ENCODE measurements at places on chromosomes 4 and X.

DNA sequence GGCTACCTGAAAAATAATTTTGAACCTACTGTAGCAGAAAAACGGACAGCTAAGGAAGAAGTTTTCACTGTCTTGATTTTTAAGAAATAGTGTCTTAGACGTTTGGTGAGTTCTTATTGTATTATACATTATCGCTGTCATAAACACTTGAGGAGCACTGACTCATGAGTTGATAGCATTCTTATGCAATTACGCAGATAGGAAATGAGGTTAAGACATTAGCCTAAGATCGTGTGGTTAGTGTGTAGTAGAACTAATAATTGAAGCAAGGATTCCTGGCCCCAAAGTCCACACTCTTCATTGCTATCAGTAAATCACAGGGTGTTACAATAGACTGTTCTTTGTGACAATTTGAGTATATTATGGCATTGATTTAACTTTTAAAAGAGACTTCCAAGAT, 238.1 kb downstream of the ARAP2 start:
- no peaks in the 10 kb centered on the region for H3K4me1 ChIP-seq
- no peak for DNase-seq
- no peaks in the 10 kb centered on the region for H3K27me3 ChIP-seq
- H3K36me3 ChIP-seq, result no peaks in the 10 kb centered on the region
- H3K4me3 ChIP-seq, result no peak overlapping the region
- no peak overlapping the region for H3K27ac ChIP-seq

GRCh38 chrX:101025126-101025525, 26.8 kb downstream of the TRMT2B start:
- no peaks in the 10 kb centered on the region for H3K4me1 ChIP-seq
- no peak for DNase-seq
- H3K27me3 ChIP-seq, result no peaks in the 10 kb centered on the region
- 0 out of 2 replicates have a peak, but pooled peaks cover 2% of the 10 kb centered on the region for H3K36me3 ChIP-seq

GRCh38 chr4:114811564-114812301, 213.1 kb downstream of the UGT8 start:
- no peak overlapping the region for H3K4me3 ChIP-seq
- H3K27ac ChIP-seq, result no peak overlapping the region
- H3K27me3 ChIP-seq, result no peaks in the 10 kb centered on the region
- DNase-seq, result no peak
- H3K4me1 ChIP-seq, result no peaks in the 10 kb centered on the region

GRCh38 chr4:19455196-19455595, 796.5 kb upstream of the SLIT2 start:
- no peaks in the 10 kb centered on the region for H3K27me3 ChIP-seq
- H3K4me1 ChIP-seq, result no peaks in the 10 kb centered on the region
- DNase-seq, result no peak
- H3K36me3 ChIP-seq, result no peaks in the 10 kb centered on the region
- H3K27ac ChIP-seq, result no peak overlapping the region
- H3K4me3 ChIP-seq, result no peak overlapping the region

DNA sequence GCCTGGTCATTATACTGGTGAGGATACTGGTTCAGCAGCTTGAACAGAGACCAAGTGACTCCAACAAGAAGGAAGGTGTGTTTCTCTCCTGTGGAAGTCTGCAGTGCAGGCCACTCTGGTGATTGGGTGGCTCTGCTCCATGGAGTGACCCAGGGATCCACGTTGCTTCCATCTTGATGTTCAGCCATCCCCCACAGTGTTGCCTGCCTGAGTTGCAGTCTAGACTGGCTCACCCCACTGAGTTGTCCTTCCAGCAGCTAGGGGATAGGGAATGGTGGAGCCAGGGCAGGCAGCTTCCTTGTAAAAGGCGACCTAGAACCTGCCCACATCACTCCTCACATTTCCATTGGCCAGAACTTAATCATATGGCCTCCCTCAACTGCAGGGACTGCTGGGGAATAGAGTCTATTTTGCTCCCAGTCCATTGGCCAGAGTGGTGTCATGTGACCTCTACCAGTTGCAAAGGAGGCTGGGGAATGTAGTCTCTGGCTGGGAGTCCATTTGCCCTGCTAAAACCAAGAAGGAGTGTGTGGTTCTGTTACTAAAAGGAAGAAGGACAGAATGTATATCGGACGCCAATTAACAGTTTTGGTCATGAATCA, 8.0 kb downstream of the MAN2B2 start:
- H3K27ac ChIP-seq, result no peak overlapping the region
- no peak for DNase-seq
- no peaks in the 10 kb centered on the region for H3K4me1 ChIP-seq
- no peak overlapping the region for H3K4me3 ChIP-seq
- no peaks in the 10 kb centered on the region for H3K36me3 ChIP-seq

DNA sequence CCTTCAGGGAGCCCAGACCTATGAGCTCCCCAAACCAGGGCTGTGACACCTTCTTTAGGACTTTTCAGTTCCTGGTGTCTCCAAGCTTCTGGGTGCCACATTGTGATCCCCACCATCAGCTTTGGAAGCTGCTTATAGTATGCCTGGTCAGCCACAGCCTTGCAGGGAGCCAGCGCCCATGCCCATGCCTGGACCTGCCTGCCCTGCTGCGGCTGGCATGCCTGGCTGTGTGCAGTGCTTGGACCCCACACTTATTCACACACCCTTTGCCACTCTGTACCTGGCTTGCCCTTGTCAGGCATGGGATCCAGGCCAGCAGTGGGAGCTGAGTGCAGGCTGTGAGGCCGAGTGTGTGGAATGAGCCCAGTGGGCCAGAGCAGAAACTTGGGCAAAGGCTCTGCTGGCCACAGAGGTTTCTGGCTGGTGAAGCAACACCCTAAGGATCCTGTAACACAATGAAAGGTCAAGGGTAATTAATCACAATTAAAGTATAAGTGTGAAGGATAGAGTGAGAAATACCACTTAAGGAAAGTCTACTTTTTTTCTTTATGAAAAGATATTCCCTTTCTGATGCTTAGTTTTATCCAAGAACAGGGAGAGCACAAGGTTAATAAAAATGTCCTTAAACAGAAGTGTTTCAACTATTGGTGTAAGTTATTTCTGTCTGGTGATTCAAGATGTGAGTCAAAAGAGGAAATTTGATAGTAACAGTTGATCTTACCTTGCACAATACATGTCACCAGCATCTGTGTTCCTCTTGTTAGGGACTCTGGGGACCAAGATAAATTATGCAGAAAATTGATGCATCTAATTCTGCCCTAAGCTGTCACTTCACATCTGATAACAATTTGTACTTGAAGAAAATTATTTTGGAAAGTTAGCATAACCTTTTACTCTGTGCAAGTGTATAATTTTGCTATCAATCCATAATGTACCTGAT, 161.8 kb downstream of the FAM47A start:
- no peak overlapping the region for H3K4me3 ChIP-seq
- no peaks in the 10 kb centered on the region for H3K4me1 ChIP-seq
- DNase-seq, result no peak
- H3K27me3 ChIP-seq, result no peaks in the 10 kb centered on the region
- no peaks in the 10 kb centered on the region for H3K36me3 ChIP-seq

- H3K4me3 ChIP-seq, result no peak overlapping the region
- H3K36me3 ChIP-seq, result no peaks in the 10 kb centered on the region
- H3K4me1 ChIP-seq, result no peaks in the 10 kb centered on the region
- DNase-seq, result no peak
- no peaks in the 10 kb centered on the region for H3K27me3 ChIP-seq
Measured at GRCh38 chr4:173934933-173935620, 348.4 kb downstream of the FBXO8 start.

DNA sequence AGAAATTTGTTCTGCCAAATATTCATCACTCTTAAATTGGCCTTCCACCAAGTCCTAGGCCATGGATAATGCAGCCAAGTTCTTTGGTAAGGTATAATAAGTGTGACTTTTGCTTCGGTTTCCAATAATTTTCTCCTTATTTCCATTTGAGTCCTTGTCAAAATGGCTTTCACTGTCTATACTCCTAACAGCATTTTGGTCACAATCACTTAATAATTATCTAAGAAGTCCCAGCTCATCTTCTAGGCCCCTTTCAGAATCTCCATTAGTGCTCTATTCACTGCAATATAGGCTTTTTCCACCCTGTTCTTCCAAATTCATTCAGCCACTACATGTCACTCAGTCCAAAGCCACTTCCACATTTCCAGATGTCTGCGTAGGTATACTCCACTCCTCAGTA, 51.0 kb upstream of the SPIN4 start:
- H3K27ac ChIP-seq, result no peak overlapping the region
- H3K27me3 ChIP-seq, result no peaks in the 10 kb centered on the region
- H3K4me1 ChIP-seq, result no peaks in the 10 kb centered on the region
- no peak overlapping the region for H3K4me3 ChIP-seq

- no peak overlapping the region for H3K27ac ChIP-seq
- no peak overlapping the region for H3K4me3 ChIP-seq
- H3K36me3 ChIP-seq, result no peaks in the 10 kb centered on the region
Measured at GRCh38 chrX:115390078-115390477, 100.6 kb downstream of the LUZP4 start.

DNA sequence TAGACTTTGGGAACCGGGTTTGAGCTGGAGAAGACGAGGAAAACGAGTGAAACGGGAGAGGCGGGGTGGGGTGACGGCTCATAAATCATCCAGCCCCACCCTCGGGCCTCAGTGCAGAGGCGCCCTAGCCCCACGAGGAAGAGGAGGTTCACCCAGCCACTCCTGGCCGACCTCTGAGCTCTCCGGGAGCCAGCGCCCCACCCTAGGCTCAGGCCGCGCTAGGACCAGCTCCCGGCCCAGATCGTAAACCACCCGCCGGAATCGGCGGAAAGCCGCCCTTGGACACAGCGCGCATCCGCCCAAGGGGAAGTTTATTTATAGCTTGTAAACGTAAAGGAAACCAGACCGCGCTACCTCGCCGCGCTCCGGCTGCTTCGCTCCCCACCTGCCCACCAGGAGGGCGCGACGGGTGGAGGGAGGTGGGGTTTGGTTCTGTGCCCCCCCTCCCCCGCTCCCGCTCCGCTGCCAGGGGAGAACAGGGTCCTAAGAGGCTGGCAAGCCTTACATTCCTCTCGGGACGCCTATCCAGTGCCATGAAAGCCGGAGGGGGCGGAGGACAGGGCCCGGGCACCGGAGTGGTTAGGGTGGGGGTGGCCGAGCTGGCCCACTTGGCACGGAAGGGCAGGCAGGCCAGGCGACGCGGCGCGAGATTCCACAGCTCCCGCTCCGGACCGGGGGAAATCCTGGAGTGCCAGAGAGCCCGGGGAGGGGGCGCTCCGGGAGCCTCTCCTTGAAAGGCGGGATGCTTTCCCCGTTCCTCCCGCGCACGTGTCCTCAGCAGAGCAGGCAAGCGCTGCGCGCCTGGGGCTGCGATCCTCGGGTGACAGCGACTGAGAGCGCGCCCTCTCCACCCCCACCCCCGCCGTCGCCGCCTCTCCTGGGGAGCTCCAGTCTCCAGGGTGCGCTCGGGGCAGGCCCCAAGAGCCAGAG, 84.2 kb downstream of the BCOR start:
- peak overlapping the region; percentile 86 for H3K27ac ChIP-seq
- no peaks in the 10 kb centered on the region for H3K27me3 ChIP-seq
- H3K4me3 ChIP-seq, result peak overlapping the region; percentile 48
- peak; percentile 73 for DNase-seq
- H3K36me3 ChIP-seq, result no peaks in the 10 kb centered on the region

DNA sequence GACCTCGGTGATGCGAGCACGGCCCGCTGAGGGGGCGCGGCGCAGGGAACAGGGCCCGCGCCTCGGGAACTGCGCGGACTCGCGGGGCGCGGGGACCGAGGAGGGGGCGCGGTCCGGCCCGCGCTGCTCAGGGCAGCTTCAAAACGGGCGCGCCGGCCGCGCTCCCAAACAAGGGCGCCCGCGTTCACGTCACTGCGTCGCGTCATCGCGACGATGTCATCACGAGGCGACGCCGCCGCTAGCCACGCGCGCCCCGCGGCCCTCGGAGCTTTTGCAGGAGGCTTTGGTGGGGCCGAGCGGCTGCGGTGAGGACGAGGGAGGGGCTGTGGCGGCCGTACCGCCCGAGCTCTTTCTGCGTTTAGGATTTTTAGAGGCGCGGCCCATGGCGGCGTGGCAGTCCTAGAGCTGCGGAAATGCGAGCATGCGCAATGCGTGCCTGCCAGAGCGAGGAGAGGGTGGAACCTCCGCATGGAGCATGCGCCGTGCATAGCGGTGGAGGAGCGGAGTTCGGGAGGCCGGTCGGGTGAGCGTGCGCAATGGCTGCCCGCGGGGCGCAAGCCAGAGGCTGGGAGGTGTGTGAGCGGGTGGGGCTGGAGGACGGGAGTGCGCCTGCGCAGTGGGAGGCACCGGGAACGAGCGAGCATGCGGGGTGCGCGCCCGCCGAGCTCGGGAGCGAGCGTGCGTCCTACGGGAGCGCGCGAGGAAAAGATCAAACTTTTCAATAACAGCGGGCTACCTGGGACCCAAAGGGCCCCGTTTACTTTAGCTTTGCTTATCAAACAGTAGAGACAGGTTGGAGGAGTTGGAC, at the start of gene PPP2R3B:
TSS of gene PPP2R3B (minus strand) at position 140 of the 808 bp plus-strand sequence. CDS start 216 bp downstream, outside the sequence.
- H3K4me1 ChIP-seq, result peaks cover 7% of the 10 kb centered on the region
- peak within 1 kb of the TSS; percentile 99 for H3K27ac ChIP-seq
- H3K36me3 ChIP-seq, result peaks cover 7% of the 10 kb centered on the region
- H3K27me3 ChIP-seq, result no peaks in the 10 kb centered on the region
- DNase-seq, result peak; percentile 98

DNA sequence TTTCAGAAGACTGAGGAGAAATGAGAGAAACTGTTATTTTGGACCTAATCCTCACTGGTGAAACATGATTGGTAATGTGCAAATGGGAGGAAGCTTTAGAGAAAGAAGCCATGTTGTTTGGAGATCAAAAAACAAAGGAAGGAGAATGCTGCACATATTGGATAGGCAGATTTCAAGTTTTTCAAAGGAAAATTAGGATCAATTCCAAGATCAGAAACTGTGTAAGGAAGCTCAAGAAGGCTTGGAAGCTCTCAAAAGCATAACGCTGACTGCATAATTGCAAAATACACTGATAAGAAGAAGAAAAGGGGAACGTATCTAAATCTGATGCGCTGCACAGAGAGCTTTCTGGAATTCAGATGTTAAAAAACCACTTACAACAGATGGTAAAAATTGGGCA, 34.6 kb downstream of the KLHL15 start:
- no peak overlapping the region for H3K27ac ChIP-seq
- H3K27me3 ChIP-seq, result no peaks in the 10 kb centered on the region
- no peak for DNase-seq
- H3K4me1 ChIP-seq, result no peaks in the 10 kb centered on the region

GRCh38 chrX:123308658-123309057, 124.6 kb downstream of the GRIA3 start:
- no peaks in the 10 kb centered on the region for H3K4me1 ChIP-seq
- DNase-seq, result no peak
- no peak overlapping the region for H3K4me3 ChIP-seq
- no peaks in the 10 kb centered on the region for H3K27me3 ChIP-seq

DNA sequence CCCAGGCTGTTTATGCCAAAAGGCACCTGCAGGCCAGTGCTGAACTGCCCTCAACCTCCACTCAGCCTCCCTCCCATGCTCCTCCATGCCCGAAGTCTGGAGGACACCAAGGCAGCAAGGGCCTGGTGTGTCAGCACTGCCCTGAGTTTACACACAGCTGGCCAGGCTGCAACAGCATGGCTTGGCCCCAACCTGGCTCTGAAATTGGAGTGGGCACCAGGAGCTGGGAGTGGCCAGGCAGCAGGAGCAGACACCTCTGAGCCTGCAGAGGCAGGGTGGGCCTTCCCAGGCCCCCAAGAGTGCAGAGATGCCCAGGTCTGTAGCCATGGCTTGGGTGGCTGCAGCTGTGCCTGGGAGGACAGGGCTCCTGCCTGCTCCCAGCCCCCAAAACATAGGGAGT, 571.2 kb upstream of the ACTRT1 start:
- DNase-seq, result no peak
- no peak overlapping the region for H3K4me3 ChIP-seq
- no peaks in the 10 kb centered on the region for H3K36me3 ChIP-seq
- no peak overlapping the region for H3K27ac ChIP-seq

- peaks cover 31% of the 10 kb centered on the region for H3K36me3 ChIP-seq
- no peak overlapping the region for H3K27ac ChIP-seq
- H3K4me3 ChIP-seq, result no peak overlapping the region
Measured at GRCh38 chr4:39303871-39304270, 62.3 kb downstream of the RFC1 start.
